Stimulated activated CD8-positive, alpha-beta memory T cell treated with anti-CD3 and anti-CD28 coated beads, Interleukin-4, amount 100 ng/mL, for 1 hour (primary cell): ENCODE measurements at places on chromosomes 4 and X.

GRCh38 chr4:156190615-156191014 lies 236.9 kb upstream of the CTSO start:
- no peak for DNase-seq

- DNase-seq, result no peak
Measured at GRCh38 chr4:180717451-180718033, 1525.7 kb upstream of the TENM3 start.

DNA sequence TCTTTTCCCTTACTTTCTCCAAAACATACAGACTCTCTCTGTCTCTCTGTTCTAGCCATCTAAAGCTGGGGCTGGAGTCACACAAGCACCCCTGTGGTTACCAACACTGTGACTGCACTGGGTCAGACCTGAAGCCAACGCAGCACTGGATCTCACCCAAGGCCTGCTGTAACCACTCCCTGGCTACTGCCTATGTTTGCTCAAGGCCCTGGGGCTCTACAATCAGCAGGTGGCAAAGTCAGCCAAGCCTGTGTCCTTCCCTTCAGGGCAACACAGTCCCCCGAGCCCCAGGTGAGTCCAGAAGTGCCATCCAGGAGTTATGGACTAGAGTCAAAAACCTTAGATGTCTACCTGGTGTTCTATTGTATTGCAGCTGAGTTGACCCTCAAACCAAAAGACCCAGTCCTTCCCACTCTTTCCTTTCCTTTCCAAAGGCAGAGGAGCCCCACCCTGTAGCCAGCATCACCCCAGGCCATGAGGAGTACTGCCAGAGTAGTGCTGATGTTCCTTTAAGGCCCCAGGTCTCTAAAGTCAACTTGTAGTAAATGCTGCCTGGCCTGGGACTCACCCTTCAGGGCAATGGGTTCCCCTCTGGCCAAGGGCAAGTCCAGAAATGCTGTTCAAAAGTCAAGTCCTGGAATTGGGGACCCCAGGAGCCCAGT lies 58.8 kb upstream of the RAP2C start:
- no peak for DNase-seq

DNA sequence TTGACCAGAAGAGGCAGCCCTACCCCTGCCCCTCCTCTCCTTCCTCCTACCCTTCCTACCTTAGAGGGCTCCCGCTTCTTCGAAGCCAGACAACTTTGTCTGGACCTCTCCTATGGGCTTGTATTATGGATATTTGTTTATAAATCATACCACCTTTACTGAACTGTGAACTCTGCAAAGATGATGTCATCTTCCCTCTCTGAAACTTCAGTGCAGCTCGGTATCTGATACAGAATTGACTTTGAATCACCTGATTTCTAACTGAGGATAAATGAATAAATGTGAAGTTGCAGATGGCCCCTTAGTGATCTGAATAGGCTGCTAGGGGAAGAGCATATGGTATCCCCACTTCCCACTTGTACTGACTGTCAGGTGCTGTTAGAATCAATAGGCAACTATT lies 1.1 kb upstream of the OTC start:
- DNase-seq, result no peak

- no peak for DNase-seq
Measured at GRCh38 chr4:98639108-98639507, 19.3 kb downstream of the TSPAN5 start.

- DNase-seq, result no peak
Measured at GRCh38 chr4:26719954-26720552, 136.2 kb downstream of the TBC1D19 start.

GRCh38 chrX:7704205-7704604 lies 138.8 kb upstream of the VCX start:
- no peak for DNase-seq

DNA sequence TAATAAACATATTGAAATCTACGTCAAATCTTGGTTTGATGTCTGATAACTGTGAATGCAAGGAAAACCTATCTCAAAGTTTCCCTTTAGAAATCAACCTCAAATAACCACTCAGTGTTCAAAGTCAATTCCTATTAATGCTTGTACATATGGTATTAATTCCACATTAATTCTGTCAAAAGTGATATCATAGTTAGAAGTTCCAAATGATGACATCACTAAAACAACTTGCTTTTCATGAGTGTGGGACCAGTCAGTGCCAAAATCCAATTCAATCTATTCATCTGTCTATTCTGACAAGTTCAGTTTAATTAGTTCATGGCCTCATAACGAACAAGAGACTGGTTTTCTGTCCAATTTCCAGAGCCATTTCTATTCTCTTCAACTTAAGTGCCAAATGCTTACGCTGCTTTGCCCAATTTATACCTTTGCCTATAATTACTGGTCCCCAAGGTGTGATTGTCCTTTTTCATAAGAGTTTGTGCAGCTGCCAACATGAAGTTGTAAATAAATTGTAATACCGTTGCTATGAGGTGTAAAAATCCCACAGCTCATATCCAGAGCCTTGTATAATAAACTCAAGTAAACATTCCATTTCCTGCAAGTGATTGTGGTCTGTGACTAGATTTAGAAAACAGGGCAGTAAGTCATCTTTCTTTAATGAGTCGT lies 476.2 kb downstream of the RAB28 start:
- DNase-seq, result no peak

DNA sequence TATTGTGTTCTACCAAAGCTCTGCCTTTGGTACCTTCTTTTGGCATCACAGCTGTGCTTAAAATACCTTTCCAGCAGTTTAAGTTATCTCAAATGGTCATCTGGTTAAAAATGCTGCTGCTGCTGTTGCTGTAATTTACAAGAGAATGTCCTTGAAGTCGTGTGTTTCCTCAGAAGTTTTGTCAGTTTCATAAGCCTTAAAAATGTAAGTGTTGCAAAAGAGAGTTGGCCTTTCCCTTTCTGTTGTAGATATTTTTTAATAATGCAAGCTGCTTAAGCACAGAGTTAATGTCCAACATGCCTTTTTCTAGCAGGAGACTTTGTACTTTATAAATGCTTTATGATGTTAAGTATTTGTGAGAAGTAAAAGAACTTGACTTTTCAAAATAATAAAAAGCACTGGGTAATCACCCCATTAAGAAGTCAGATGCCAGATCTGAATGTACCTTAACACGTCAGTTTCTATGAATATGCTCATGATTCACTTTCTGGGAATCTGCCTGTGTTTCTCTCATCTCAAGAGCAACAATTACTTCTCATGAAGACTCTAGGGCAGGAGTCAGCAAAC lies 35.3 kb upstream of the TENM3 start:
- DNase-seq, result no peak

GRCh38 chr4:39435659-39436563 lies 22.8 kb downstream of the RPL9 start:
- DNase-seq, result no peak

GRCh38 chrX:139739138-139739537 lies 31.2 kb upstream of the MCF2 start:
- DNase-seq, result no peak

- DNase-seq, result no peak
Measured at GRCh38 chr4:86497980-86498862, 95.9 kb upstream of the PTPN13 start.

GRCh38 chr4:164706675-164707074 lies 47.3 kb upstream of the SMIM31 start:
- no peak for DNase-seq

DNA sequence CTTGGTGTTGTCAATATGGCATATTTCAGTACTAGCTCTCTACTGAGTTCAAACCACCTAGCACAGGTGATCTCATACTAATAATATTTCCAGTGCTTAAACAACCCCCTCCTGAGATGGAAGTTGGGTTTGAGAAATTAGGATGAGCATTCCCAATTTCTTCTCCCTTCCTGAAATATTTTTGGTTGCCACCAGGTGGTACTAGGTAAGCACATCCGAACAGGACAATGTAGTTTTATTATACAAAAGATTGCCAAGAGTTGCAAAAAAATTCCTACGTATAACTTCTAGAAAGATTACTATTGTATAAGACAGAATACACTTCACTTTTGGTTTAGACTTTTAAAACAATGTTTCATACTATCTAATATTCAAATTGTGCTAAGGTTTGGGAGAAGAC lies 484.5 kb downstream of the PACRGL start:
- DNase-seq, result no peak

GRCh38 chrX:3712870-3713224 lies 602 bp downstream of the PRKX start:
- no peak for DNase-seq

DNA sequence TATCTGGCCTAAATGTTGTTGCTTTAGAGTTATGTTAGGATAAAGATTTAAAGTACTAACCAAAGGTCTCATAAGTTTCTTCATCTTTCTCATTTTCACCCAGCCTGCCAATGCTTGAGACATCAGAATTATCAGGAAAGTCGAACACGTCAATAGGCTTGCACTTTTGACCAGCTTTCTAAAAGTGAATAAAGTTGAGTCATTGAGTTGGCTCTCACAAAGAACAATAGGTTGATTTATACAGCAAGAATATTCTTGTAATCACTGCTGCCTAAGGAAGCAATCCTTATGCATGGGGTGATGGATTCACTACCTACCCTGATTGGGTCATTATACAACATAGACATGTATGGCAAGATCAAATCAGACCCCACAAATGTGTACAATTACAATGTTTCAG lies 5.0 kb downstream of the CENPU start:
- DNase-seq, result no peak

GRCh38 chr4:105936901-105937300 lies 41.6 kb downstream of the NPNT start:
- no peak for DNase-seq

GRCh38 chr4:868421-868820 lies 42.5 kb upstream of the CPLX1 start:
- no peak for DNase-seq

DNA sequence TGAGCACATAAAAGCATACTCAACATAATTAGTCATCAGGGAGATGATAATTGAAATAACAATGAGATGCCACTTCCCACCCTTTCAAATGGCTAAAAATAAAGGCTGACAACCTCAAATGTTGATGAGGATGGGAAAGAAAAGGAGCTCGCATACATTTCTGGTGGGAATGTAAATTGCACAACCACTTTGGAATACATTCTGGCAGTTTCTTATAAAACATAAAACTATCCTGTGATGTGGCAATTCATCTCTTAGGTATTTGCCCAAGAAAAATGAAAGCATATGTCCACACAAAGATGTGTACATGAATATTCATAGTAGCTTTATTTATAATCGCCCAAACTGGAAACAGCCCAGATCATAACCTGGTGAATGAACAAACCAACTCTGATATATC lies 687 bp upstream of the ZNF275 start:
- DNase-seq, result no peak

DNA sequence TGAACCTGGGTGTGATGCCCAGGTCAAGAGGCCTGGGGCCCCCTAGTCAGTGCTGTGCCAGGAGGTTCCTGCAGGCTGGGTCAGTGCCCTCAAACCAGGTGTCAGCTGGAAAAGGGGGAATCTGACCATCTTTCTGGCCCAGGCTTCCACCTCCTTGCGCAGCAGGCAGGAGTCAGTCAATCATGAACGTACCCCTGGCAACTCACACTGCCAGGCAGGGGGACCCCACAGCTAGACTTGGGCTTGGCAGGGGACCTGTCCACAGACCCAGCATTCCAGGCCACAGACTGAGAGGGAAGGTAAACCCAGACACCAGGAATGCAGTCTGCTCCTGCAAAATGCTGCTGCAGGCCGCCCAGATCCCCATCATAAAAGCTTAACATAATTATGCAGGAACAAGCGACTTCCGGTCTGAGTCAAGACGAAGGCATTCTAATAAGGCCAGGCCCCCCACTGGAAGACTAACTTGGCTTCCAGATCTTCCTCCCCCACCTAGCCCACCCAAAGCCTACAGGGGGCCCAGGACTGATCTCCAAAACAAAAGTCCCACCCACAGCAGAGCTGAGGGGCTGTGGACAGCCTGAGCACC lies 156.3 kb downstream of the BCOR start:
- no peak for DNase-seq

GRCh38 chr4:73486497-73486896 lies 5.0 kb downstream of the AFM start:
- no peak for DNase-seq

GRCh38 chr4:1201851-1202525 lies 29.6 kb upstream of the SPON2 start:
- DNase-seq, result peak; percentile 63

DNA sequence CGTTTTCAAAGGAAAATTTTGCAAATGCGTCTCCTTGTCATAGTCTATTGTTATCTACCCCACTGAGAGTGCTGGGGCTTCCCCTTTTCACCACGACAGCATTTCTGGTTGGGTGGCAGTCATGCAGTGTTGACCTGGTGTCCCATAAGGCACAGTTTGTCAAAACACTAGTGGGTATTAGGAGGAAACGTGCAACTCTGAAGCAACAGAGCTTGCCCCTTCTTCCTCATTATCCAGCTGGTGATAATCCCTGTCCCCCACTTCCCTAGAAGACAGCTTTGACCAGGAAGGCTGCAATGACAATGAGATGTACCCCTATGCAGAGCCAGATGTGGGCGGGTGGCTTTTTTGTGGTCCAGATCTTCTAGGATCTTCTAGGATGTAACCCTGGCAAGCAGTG lies 1.8 kb downstream of the TBC1D1 start:
- no peak for DNase-seq

- no peak for DNase-seq
Measured at GRCh38 chr4:84790769-84791565, 175.5 kb downstream of the WDFY3 start.

GRCh38 chr4:5566991-5567390 lies 141.4 kb downstream of the EVC2 start:
- no peak for DNase-seq

GRCh38 chr4:57448901-57449300 lies 338.7 kb upstream of the IGFBP7 start:
- DNase-seq, result no peak

GRCh38 chrX:103780336-103781061 lies 3.9 kb downstream of the PLP1 start:
- DNase-seq, result no peak

- DNase-seq, result no peak
Measured at GRCh38 chr4:41058426-41058825, 155.9 kb downstream of the APBB2 start.

DNA sequence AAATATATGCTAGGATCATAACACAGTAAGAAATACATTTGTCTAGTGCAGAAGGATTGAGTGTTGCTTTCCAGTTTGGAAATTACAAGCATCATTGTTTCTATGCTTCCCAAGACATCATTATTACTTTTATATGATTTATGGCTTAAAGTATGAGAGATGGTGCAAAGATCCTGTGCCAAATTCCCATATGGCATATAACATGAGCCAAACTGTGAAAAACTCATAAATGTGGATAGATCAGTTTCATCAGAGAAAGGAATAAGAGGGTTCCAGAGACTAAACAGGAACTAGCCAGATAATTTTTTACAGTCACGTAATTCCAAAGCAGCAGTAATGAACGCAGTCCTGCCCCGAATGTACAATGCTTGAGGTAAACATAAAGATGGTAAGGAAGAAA lies 126.3 kb downstream of the PRDM5 start:
- no peak for DNase-seq

DNA sequence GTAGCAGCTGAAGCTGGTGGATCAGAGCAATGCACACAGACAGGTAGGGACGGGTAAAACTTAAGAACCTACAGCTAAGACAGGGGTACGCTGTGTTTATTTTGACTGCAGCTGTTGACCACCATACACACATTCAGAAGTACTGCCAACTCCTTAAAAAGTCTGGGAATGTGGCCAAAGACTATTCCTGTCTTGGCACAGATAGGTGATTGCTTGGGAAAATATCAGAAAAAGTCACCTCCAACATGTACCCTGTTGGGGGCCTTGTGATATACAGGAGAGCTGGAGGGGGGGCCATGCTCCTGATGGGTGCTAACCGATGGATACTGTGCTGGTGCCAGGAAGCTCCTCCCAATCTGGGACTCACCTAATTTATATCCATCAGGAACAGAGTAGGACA lies 121.2 kb downstream of the VCX2 start:
- no peak for DNase-seq

GRCh38 chrX:111100191-111100590 lies 4.2 kb downstream of the PAK3 start:
- no peak for DNase-seq

- no peak for DNase-seq
Measured at GRCh38 chrX:91079342-91080114, 355.1 kb upstream of the PABPC5 start.
